ENCODE measurements at places on chromosomes 2 and 18.

DNA sequence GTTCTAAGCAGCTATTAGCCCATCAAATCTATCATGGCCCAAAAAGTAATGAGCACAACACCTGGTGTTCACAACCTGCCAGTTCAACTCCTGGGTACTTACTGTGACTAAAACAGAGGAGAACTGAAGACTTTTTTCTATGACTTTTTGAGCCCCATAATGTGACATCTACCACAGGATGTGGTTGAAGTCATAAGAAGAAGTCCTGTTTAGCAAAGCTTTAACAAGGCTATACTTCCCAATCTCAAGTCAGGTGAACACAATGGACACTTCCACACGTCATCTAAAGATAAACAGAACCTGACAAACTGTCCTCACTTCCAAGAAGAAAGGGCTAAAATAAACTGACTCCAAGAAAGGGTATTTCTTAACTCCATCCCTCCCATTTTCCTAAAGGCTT, 138.8 kb downstream of the ATAD2B start:
- DNase-seq = no peak

GRCh38 chr2:29729401-29729800, 192.0 kb downstream of the ALK start:
- no peak for DNase-seq

DNA sequence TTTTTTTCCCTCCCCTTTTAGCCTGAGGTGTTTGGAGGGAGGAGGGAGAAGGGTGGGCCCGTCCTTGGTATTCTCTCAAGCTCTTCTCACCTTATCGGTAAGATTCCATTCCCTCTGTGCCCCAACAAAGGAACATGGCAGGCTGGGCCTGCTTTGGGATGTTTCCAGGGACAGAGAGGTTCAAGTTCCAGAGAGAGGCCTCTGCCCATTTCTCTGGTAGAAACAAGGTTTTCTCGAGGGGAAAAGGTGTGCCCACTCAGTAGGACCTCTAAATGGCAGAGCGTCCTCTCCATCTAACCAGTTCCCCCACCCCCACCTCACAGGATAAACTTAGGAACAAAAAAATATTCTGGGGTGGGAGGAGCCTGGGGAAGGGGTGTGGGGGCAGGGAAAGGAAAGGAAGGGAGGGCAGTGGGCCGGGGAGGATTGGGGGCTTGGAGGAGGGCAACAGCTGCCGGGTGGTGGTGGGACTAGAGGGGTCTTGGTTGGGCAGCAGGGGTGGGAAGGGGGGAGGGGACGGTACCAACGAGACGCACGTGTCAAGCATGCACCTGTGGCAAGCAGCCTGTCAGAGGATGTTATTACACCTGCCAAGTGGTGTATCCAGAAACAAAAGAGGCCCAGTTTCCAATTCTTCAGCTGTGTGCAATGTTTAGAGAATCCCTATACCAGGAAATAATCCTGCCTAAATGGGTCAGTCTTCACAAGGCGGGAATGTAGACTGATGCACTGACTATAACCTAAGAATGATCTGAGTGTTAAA, 2.1 kb downstream of the PCBP1 start:
- peak; percentile 27 for DNase-seq

- DNase-seq = peak; percentile 28
These were observed 16.2 kb downstream of the HNMT start for GRCh38 chr2:137980459-137980858.

GRCh38 chr2:102027036-102027980, 35.5 kb downstream of the IL1R2 start:
- DNase-seq = peak; percentile 98
